Hematopoietic multipotent progenitor cell treated with erythropoietin and hydrocortisone succinate and interleukin-3 and kit ligand, for 15 days (in vitro differentiated cells): ENCODE measurements at places on chromosomes 7 and 10.

GRCh38 chr10:104146882-104147281 is 24.9 kb downstream of the SFR1 start:
- DNase-seq = no peak

- DNase-seq = no peak
These were observed 33.9 kb downstream of the MALSU1 start for GRCh38 chr7:23332910-23333612.

DNA sequence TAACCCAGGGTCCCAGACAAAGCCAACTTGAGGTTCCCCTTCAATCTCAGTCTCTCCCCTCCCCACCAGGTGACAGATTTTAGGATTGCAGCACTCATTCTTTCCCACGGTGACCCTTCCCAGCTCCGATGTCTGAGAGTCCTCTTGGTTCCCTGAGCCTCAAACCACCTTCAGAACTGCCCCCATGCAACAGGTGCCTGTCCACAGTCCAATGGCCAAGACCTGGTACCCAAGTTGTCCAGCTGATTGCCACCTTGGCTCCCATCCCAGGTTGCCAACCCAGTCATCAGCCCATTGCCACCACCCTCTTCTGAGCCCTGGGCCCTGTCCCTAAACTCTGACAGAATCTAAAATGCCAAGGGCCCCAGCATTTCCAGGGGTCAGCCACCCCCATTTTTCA is 53.5 kb downstream of the SLIT1 start:
- DNase-seq = no peak

GRCh38 chr7:4270268-4270667 is 411.8 kb upstream of the FOXK1 start:
- no peak for DNase-seq

DNA sequence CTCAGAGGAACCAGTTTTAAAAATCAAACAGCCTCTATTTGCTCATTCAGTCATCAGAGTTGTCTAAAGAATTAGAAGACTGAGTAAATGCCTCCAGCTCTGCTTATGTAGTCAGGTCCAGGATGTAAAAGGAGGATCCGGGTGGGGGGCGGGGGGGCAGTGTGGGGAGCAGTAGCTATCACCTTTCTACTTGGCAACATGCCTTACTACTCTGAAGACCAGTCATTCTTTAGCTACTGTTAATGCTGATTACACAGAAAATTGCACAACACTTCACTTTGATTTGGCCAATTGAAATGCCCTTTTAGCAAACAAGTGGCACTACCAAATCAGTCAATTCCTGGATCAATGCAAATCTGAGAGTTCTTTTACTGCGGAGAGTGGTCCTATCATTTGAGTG is 164.2 kb downstream of the NXPH1 start:
- no peak for DNase-seq

GRCh38 chr10:110200503-110200902 is 6.9 kb upstream of the MXI1 start:
- DNase-seq = no peak

DNA sequence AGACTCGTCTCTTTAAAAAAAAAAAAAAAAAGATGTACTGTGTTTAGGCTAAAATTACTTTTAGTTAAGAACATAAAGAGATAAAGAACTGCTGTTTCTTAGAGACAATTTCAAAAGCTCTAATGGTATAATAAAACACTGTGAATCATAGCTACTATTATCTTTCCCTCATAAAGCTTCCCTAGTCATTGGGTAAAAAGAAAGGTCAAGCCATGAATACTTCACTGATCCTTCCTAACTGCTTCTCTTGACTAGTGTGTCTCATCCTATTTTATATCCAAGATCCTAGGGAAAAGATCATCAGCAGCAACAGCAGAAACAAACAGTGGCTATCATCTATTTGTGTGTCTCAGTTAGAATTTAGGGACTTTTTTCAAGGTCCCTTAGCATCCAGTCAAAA is 10.5 kb downstream of the YME1L1 start:
- DNase-seq = no peak

- no peak for DNase-seq
These were observed 171.0 kb upstream of the NEBL start for GRCh38 chr10:21068026-21068656.

DNA sequence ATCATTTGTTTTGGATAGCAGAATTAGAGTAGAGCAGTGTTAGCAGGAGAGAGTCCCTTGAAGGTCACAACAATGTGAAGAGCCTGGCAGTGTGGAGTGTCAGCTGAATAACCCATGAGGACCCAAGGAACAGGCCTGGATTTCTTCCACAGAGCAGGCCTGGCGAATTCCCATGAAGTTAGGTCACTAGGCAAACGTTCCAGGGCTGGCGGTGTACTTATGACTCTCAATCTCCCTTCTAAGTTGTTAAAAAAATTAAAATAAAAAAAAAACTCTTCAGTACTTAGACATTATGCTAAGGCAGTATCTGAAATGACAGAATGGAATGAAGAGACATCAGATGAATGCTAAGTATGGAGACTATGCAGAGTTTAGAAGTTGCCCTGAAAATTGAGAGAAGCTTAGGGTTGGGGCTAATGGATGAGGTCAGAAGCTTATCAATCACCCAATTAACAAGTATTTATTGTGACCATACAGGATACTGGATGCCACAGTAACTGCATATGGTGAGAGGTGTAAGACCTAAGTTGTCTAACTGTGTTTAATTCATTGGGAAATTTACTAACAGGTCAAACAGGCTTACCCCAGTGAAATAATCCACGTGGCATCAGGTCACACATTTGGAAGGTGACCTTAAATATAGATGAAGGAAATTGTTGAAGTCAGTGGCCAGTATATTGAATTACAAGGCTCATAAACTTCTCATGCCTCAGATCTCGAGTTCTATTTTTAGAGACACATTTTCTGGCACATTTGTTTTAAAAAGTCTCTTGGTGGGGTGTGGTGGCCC is 126.2 kb upstream of the NRP1 start:
- DNase-seq = no peak

GRCh38 chr10:71345694-71346093 is 26.6 kb downstream of the SLC29A3 start:
- no peak for DNase-seq

- DNase-seq = no peak
These were observed 513.6 kb downstream of the HTR7 start for GRCh38 chr10:90344226-90344625.

GRCh38 chr7:85716353-85716752 is 529.5 kb upstream of the SEMA3D start:
- no peak for DNase-seq

DNA sequence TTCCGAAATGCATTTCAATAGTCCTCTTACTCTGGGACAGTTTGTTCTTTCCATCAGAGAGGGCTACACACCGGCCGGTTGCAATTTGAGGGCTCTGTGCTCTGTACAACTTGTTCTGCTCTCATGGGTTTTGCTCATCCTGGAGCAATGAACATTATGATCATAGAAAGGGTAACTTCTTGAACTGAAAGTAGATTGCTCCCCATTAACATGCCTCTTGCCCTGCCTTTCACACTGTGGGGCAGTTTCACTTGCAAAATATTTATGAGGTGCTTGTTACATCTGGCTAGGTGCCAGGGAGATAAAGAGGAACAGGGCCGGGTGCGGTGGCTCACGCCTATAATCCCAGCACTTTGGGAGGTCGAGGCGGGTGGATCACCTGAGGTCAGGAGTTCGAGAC is 97.3 kb upstream of the MPP7 start:
- no peak for DNase-seq

GRCh38 chr7:129896568-129897382 is 56.0 kb downstream of the UBE2H start:
- no peak for DNase-seq

- DNase-seq = no peak
These were observed 105.6 kb downstream of the MAPK8 start for GRCh38 chr10:48412081-48412480.

GRCh38 chr10:100489396-100489795 is 26.6 kb downstream of the WNT8B start:
- DNase-seq = no peak

DNA sequence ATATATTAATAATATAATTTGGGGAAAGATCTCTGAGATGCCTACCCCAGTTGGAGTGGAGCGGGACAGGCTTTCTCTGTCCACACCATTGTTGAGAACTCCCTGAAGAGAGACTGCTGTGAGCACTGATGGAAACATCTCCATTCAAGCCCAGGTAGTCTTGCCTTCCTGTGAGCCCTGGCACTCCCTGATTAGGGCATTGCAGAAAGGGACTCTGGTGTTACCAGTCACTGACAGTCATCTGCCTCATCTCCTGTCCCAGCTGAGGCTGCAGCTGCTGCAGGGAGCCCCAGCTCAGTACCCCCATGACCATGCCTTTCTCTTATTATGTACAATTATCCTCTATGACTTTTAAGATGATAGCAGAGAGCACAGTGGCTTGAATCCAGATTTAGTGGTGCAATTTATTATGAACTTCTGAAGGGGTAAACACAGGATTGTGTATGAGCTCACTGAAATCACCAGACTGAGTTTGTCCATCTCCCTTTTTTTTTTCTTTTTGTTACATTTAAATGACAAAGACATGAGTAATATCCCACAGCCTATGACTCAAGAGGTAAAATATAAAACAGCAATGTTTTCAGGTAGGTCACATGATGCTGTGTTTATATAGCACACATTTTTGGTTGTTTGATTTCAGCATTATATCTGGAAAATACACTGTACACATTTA is 236.9 kb downstream of the SLC25A13 start:
- no peak for DNase-seq

DNA sequence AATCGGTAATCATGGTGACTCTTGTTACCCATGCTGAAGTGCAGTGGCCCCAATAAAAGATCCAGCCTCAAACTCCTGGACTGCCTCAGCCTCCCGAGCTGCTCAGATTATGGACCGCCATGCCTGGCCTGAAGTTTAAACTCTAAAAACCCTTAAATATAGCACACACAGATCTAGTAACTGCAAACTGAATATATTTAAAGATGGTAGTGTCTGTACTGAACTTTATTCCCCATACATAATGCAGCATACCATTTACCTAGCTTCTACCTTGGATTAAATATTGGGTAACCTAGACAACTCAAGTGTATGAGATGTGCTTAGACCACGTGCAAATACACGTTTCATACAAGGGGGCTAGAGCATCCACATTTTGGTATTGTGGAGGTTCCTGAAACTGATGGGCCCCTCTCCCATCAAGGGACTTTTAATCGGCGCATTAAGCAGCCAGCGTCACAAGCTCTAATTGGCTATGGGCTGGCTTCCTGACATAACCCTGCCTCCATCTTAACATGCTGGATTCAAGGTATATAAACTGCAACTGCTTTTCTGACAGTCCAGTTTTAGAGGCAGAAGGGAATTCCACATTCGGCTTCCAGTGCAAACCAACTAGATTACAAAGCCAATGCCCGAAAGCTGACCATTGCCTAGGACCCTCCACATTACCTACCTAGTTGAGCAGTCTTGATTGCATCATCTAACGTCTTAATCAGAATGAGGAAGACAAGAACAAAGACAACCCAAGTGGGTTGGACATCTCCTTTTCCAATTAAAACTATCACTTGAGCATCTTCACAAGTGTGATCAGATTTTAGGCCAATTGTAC is 13.0 kb downstream of the HNRNPA2B1 start:
- no peak for DNase-seq

DNA sequence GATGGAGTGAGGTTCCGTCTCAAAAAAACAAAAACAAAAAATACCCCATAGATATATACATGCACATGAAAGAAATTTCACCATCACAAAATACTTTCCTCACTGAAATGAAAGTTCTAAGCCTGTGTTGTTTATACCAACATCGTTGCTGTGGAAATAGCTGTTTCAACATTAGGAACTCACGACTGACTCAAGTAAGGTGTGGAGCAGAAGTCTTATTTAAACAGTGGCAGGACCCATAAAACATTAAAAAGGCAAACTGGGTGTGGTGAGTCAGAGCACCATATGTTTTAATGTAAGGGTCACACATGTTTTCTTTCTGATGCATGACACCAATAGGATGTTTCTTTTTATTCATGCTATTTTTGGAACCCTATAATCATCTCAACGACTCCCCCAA is 48.3 kb downstream of the BAIAP2L1 start:
- no peak for DNase-seq

GRCh38 chr10:86723009-86723408 is 33.4 kb upstream of the BMPR1A start:
- no peak for DNase-seq

- DNase-seq = no peak
These were observed 5.9 kb downstream of the KCNIP2 start for GRCh38 chr10:101837748-101838147.

DNA sequence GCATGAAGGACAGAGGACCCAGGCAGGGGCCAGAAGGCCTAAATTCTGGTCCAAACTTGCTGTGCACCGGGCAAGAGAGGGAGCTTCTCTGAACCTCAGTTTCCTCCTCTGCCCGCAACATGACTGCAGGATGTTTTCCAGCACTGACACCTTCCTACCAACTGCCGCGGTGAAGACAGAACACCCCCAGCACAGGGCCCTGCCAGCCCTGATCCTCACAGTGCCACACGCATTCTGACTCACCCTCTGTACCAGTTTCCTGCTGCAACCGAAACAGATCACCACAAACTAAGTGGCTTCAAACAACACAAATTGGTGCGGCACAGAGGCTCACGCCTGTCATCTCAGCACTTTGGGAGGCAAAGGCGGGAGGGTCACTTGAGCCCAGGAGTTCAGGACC is 18.1 kb downstream of the MAD1L1 start:
- DNase-seq = no peak

- DNase-seq = no peak
These were observed 91.5 kb downstream of the LYZL2 start for GRCh38 chr10:30538086-30538485.

GRCh38 chr7:23276376-23276775 is 22.8 kb upstream of the MALSU1 start:
- DNase-seq = peak; percentile 9

DNA sequence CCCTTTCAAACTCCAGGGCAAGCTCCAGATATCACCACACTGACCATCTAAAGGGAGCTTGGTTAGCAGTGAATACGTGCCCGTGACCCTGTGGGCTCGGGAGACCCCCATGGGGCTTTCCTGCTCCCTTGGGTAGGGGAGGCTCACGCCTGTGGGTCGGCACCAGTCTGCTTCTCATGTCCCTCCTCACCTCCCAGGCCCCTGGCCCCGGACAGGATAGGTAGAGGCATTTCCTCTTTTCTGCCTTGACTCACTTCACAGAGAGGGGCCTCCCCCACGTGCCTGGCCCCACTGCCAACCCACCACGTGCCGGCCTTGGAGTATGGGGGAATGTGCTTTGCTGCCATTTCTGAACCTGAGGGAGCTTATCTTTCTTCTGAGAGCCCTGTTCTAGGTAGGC is 131.3 kb upstream of the FAM20C start:
- DNase-seq = no peak

DNA sequence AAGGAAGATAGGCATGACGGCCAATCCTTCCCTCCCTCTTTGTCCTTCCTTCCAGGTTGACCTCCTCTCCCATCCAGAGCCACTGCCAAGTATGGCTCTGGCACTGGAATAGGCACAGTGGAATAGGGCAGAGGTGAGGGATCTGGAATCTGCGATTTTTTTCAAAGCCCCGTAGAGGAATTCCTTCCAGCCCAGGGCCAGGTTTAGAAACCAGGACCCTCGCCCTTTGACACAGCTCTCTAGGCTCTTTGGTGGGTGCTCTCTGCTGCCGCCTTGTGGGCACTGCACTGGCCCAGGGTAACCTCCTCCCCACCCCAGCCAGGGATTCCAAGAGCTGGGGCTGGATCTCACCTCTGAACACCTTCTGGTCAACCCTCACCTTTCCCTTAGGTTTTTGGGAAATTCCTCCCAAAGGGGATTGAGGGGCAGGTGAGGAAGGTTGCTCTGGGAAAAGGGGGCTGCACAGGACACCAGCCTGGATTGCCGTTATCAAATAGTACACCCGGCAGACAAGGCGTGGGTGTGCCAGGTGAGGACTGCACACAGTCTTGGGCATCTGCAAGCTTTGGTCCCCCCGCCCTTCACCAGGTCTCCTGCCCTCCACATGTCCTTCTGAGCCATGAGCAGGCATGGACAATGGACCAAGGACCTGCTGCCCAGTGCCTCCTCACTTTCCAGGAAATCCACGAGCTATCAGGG is 22.8 kb downstream of the C10orf105 start:
- peak; percentile 76 for DNase-seq
